Hematopoietic multipotent progenitor cell treated with erythropoietin and hydrocortisone succinate and interleukin-3 and kit ligand, for 15 days (in vitro differentiated cells): ENCODE measurements at places on chromosomes 4 and X.

GRCh38 chr4:70958681-70959080 lies 34.8 kb upstream of the DCK start:
- no peak for DNase-seq

GRCh38 chrX:153406011-153406410 lies 4.9 kb upstream of the PNMA6E start:
- no peak for DNase-seq

- DNase-seq = no peak
These were observed 120.1 kb downstream of the MANBA start for GRCh38 chr4:102640669-102641068.

DNA sequence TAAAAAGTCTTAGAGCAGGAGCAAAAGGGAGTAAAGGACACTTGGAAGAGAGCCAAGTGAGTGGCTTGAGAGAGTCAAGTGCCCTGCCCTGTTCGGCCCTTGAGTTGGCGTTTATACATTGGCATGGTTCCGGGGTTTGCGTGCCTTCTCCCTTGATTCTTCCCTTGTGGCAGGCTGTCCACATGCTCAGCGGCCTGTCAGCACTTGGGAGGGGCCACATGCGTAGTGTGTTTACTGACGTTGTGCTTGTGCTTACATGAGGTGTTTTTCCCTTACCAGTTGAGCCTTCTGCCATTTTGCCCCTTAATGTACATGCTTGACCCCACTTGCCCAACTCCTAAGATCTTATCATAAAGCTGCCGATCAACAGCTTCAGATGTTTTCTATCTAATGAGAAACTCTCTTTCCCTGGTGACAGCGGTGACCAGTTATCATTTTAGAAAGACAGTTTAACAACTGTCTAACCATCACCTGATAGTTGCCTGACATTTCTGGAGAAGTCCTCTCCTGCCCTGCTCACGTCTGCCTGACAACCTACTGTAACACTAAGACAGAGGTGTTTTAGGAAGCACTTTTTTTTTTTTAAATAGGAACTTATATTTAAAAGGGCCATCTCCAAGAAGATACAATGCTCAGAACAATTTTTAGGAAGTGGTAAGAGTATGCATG lies 49.5 kb upstream of the GC start:
- DNase-seq = no peak

DNA sequence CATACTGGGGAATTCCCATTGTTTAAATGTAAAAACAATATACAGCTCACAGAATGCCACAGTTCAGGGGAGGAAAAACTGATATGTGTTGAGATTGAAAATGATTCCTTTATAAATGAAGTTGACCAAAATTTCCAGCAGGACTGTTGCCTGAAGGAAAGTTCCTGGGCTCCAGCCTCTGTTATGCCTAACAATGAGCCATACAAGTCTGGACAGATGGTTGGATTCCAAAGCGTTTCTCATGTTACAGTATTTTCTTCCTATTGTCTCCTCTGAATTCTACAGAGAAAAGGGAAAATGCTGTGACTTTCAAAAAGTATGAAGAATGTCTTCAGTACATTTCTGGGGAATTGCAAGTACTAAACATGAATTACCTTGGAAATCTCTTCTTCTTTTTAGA lies 73.3 kb downstream of the ALPK1 start:
- no peak for DNase-seq

DNA sequence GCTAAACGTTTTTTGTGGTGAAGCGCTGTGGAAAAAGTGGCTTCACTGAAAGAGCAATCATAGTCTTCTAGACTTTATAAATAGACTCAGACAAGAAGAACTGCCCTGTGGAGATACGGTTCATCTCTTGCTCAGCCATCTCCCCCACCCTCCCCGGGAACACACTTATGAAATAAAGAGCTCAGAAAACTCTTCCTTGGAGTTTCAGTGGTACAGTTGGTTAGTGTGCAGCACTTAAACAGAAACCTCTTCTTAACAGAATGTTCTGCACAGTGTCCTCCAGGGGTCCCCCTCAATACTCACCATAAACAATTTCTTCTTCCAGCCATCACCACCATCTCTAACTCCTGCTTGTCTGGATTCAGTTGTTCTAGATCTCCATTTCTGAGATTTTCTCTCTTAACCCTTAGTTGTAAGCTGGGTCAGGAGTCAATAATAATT lies 313.0 kb downstream of the ARHGAP10 start:
- no peak for DNase-seq

DNA sequence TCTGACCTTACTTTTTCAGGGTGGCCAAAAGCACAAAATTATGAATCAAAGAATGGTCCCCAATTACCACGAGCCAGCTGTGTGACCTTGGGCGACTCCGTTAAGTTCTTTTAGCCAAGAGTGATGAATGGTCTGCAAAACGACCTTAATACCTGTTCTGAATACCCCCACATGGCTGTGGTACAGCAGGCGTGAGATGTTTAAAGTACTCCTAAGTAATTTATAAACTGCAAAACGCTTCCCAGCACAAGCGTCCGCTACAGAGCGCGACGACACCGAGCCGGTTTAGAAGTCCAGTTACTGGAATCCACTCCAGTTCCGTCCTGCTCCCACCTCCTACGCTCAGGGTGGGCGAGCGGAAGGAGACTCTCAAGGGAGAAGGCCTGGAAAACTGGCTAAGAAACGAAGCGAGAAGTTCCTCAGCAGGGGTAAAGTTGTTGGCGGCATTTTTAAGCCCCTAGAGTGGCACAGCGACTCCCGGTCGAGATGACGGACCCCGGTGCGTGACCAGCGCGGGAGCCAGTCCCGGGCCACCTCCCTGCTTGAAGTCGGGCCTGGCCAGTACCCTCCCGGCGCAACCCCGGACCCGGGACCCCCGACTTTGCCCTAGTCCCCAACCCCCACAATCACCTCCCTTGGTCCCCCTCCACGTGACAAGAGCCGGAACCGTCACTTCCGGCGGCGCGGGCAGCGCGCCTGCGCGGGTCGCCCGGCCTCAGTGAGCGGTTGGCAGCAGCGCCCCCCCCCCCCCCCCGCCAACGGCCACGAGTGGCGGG lies 659 bp upstream of the BMP2K start:
- DNase-seq = peak; percentile 80

GRCh38 chr4:101292214-101292613 lies 55.1 kb downstream of the PPP3CA start:
- DNase-seq = peak; percentile 43

DNA sequence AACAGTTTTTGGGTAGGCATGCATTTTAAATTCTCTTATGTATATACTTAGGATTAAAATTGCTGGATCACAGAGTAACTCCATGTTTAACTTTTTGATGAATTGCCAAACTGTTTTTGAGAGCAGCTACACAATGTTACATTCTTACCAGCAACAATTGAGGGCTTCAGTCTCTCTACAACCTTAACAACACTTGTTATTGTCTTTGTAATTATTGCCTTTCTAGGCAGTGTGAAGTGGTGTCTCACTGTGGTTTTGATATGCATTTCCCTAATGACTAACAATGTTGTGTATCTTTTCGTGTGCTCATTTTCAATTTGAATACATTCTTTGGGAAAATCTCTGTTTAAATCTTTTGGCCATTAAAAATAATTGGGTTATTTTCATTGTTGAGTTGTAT lies 17.3 kb upstream of the F11 start:
- no peak for DNase-seq

- peak; percentile 68 for DNase-seq
These were observed 16.9 kb upstream of the TMEM165 start for GRCh38 chr4:55378617-55379467.

DNA sequence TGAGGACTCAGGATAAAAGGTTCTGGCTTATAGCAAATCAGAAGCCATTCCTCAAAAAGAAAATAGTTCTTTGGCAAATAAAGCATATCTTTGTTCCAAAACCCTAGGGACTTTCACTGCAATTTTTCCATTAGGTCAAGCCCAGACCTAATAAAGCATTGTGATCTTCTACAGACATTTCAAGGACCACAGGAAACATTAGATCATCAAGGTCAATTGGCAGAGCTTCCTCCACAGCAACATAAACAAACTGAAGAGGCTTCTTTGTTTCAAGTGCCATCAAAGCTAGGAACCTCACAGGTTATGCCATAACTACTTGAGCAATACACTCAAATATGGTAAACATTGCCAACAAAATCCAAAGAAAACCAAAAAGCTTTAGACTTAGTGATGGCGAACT lies 144.9 kb downstream of the ANXA5 start:
- no peak for DNase-seq

- no peak for DNase-seq
These were observed 104.9 kb downstream of the FAM13A start for GRCh38 chr4:88952081-88952480.

DNA sequence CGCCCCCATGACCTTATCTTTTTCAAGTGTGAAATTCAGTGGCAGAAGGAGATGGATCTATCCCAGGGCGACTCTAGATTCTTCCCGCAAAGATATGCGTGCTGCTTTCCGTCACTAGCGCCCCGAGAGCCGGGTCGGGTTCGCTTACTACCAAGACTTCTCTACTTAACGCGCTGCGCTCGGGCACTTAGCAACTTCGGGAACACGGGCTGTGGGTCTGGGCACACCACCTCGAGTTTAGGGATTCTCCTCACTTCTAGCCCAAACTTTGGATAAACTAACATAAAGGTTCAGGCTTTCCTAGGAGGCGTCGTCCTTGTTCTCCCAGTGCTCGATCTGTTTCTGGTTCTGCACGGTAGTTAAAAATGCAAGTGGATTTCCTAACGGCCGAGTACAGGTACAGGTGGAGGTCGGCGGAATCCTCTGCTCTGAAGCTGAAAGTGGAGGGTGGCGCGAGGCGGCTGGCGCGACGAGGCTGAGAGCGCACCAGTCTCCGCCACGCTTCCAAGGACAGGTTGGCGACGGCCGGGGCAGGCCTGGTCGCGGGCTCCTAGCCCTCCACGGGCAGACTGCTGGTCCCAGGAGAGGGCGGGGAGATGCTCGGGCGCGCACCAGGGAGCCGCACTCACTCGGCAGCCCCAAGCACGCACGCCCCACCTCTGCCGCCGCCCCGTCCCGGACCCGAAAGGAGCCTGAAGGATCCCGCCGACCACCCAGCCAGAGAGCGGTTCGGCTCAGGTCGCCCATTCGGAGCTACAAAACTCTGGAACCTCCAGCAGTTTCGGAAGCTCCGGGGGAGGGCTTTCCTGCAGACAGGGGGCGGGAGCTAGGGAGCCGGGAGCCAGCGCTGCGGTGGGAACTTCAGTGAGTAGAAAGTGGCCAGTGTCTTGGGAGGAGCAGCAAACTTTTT lies 100.8 kb upstream of the TENM3 start:
- DNase-seq = no peak

GRCh38 chrX:138001226-138001625 lies 435.3 kb downstream of the ZIC3 start:
- no peak for DNase-seq

- DNase-seq = no peak
These were observed 239.0 kb upstream of the HTR2C start for GRCh38 chrX:114344756-114345349.

DNA sequence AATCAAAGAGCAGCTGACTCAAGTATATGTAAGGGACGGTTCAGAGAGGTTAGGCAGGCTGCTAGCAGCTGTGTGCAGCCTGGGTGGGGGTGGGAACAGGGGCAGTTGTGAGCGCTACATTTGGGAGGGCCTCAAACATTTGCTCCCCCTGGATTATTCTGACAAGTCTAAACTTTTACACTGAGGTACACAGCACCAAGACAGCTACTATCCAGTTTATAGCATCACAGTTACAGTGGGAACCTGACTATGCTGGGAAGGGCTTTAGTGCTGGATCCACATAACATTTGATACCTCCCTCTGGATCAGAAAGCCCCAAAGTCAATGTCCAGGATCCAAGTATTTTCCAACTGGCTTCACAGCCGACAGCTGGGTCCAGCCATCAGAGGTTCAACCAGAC lies 55.8 kb upstream of the GIMD1 start:
- no peak for DNase-seq

- no peak for DNase-seq
These were observed 25.8 kb upstream of the VEGFC start for GRCh38 chr4:176818531-176818930.

DNA sequence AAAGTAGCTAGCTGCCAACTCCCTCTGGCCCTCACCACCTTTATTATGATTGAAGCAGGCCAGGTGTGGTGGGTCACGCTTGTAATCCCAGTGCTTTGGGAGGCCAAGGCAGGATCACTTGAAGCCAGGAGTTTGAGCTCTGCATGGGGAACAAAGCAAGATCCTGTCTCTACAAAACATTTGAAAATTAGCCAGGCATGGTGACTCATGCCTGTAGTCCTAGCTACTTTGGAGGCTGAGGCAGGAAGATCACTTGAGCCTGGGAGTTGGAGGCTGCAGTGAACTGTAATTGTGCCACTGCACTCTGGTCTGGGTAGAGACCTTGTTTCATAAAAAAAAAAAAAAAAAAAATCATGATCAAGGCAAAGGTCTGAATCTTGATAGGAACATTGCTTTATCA lies 467.0 kb upstream of the DIPK2B start:
- DNase-seq = no peak

GRCh38 chrX:50594788-50595187 lies 124.2 kb upstream of the DGKK start:
- no peak for DNase-seq

GRCh38 chr4:180665481-180665880 lies 1577.7 kb upstream of the TENM3 start:
- no peak for DNase-seq

GRCh38 chr4:125389713-125390112 lies 75.0 kb downstream of the FAT4 start:
- no peak for DNase-seq

DNA sequence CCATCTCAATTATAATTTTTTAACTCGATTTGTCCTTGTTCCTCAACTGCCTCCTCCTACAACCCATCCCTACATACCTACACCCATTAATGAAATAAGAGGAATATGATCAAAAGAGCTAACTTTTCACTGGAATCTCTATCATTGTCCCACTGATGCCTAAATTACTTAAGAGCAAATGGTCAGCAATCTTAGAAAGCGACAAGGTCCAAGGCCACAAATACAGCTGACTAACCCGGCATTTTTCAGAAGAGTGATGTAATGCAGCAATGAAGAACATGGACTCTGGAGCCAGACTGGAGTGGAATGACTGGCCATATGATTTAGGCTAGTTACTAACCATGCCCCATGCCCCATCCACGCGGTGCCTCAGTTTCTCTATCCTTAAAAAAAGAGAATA lies 56.2 kb downstream of the PPA2 start:
- DNase-seq = no peak

DNA sequence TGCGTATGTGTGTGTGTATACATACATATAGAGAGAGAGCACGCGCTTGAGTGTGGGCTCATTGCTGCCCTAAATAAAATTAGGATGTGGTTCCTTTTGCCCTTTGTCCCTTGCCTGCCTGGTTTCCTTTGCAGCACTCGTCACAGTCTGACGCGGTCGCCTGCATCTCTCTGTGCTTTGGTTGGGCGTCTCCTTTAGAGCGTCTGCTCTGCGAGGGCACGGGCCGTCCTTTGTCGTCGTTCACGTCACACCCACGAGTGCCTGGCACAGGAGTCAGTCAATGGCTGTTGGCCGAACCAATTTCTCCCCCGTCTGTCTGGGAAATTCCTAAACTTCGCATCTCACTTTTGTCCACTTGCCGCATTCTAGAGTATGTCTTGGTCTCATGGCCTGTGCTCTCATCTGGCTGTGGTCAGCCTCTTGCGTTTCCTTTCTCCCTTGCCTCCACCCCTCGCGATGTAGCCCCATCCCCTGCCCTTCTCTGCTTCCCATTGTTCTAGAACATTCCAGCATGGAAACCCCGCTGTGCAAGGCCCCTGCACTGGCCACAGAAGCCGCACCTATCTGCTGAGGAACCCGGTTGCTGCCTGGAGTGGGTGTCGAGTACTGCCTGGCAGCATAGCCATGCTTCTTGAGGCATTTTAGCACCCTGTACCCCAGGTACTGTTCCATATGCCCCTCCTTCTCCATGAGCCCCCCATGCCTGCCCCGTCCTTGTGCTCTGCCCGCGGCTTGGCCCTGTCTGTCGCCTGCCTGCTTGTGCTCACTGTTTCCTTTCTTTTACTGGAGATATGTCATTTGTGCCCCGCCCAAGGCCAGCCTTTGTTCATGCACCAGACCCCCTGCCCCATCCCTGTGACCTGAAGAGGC lies 8.0 kb downstream of the MAEA start:
- DNase-seq = no peak
